ENCODE measurements at places on chromosomes 2 and 18. TPM values are rescaled to one million over a fixed set of nuclear protein-coding genes. Genes with fewer than 3 reads are reported as not detected.

The CDK15 gene
- not detected for total RNA-seq

The LDLRAD4 gene
- total RNA-seq = 3.3 TPM

The SEMA4C gene
- 20.4 TPM for total RNA-seq

The ZNG1B gene
- total RNA-seq = 46.5 TPM

The POLE4 gene
- total RNA-seq = 89.9 TPM

The TMEM214 gene
- 67.5 TPM for total RNA-seq

All from A549 treated with GW870086 at 1 μM for 4 hours (cell line).